Adrenal gland (tissue), 19 donors: ENCODE measurements at places on chromosomes 1 and 21. TPM values are rescaled to one million over a fixed set of nuclear protein-coding genes. Genes with fewer than 3 reads are reported as not detected.

- no peaks in the 10 kb centered on the region for H3K4me1 ChIP-seq
- no peaks in the 10 kb centered on the region for H3K36me3 ChIP-seq
- H3K27me3 ChIP-seq = no peaks in the 10 kb centered on the region
- no peak within 1 kb of the TSS for H3K4me3 ChIP-seq
- peak; percentile 75 for DNase-seq
Observed at GRCh38 chr1:224929335-224930237, at the start of gene DNAH14. Gene DNAH14, plus strand, starts transcription at chr1:224929675. Its CDS starts 23,028 bp downstream, at chr1:224952703.

- no peak overlapping the region for H3K27ac ChIP-seq
- no peak overlapping the region for H3K4me3 ChIP-seq
- H3K4me1 ChIP-seq = no peaks in the 10 kb centered on the region
- no peak for DNase-seq
Observed at GRCh38 chr21:44079446-44079845, 27.8 kb upstream of the PWP2 start.

RNF223 gene
- not detected for total RNA-seq

C1QTNF12 gene
- 1.1 TPM for total RNA-seq

- no peak for DNase-seq
- no peak overlapping the region for H3K4me3 ChIP-seq
- H3K27me3 ChIP-seq = no peaks in the 10 kb centered on the region
- no peaks in the 10 kb centered on the region for H3K4me1 ChIP-seq
- no peaks in the 10 kb centered on the region for H3K36me3 ChIP-seq
Observed at GRCh38 chr1:20165522-20165951, 20.4 kb upstream of the UBXN10 start.

DNA sequence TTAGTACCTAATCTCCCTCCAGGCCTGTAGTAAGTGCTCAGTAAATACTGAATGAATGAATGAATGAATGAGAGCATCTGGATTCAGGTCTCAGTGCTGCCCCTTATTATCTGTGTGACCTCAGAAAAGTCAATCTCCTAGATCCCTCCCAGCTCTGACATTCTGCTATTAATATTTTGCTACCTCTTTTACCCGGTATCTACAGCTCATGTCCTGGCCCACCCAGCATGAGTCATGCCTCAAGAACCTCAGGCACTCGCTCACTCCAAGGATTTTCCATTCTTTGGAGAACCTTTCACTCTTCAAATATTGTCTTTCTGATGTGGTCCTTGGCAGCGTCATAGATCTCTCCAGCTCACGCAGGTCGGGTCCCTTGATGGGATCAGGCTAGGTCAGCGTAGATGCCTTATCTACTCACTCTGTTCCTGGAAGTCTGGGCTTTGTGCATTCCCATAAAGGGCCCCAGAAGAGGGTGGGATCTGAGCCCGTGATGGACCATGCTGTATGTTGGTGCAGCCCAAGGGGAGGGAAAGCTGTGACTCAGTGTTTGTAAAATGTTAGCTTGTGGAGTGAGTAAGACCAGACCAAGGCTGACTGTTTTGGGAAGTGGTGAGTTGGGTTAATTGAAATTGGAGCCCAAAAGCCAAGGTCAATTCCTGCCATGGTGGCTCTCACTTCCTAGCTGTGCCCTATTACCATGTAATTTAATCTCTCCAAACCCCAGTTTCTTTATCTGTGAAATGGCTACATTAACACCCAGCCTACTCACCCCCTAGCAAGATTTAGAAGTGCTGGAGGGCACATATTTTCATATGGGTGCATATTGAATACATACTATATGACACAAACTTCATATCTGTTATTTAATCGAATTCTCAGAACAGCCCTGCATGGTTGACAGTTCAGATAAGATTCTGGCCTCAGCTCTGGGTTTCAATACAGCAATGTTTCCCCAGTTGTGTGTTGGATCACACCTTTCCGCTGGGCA is 214.1 kb upstream of the USP24 start:
- H3K4me3 ChIP-seq = no peak overlapping the region
- peak overlapping the region; percentile 86 for H3K27ac ChIP-seq
- H3K36me3 ChIP-seq = no peaks in the 10 kb centered on the region
- H3K4me1 ChIP-seq = no peaks in the 10 kb centered on the region

DNA sequence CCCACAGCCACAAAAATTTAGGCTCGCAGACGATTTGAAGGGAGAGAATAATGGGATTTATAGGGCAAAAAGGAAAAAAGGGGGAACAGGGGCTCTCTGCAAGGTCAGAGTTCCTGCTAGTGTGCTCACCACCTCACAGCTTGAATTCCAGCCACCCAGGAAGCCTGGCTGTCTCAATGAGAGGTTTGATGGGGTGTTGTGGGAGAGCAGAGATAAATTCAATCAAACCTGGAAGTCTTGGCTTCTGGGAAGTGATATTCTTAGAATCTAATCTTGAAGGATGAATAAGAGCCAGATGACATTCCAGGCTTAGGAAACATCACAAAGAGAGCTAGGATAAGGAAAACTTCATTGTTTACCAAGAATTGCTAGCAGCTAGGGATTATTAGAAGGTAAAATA is 47.4 kb upstream of the C21orf91 start:
- no peaks in the 10 kb centered on the region for H3K4me1 ChIP-seq
- H3K36me3 ChIP-seq = no peaks in the 10 kb centered on the region
- no peaks in the 10 kb centered on the region for H3K27me3 ChIP-seq
- DNase-seq = no peak
- H3K27ac ChIP-seq = no peak overlapping the region

DNA sequence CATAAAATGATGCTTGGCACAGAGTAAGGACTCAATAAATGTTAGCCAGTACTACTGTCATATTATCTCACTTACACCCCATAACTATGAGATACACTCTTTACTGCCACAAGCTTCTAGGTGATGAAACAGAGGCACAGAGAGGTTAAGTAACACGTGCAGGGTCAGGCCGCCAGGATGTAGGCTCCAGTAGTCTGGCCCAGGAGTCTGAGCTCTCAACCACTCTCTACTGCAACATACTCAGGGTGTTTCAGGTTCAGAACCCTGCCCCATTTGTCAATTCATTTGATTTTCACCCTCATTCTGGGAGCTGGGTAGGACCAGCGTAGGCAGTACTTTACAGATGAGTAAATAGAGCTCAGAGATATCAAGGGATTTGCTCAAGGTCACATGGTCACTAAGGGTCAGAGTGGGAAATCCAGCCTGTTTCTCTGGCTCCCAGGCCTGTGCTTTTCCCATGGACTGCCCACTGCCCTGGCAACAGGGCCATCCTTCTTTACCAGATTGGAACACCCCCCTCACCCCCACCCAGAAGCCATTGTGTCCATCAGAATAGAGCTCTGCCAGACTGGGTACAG is 21.2 kb downstream of the IQGAP3 start:
- no peak for DNase-seq
- H3K36me3 ChIP-seq = no peaks in the 10 kb centered on the region
- H3K4me3 ChIP-seq = no peak overlapping the region
- H3K4me1 ChIP-seq = no peaks in the 10 kb centered on the region
- H3K27ac ChIP-seq = no peak overlapping the region

LCE3E gene
- total RNA-seq = not detected
